ENCODE measurements at places on chromosomes 16 and 17. TPM values are rescaled to one million over a fixed set of nuclear protein-coding genes. Genes with fewer than 3 reads are reported as not detected.

DNA sequence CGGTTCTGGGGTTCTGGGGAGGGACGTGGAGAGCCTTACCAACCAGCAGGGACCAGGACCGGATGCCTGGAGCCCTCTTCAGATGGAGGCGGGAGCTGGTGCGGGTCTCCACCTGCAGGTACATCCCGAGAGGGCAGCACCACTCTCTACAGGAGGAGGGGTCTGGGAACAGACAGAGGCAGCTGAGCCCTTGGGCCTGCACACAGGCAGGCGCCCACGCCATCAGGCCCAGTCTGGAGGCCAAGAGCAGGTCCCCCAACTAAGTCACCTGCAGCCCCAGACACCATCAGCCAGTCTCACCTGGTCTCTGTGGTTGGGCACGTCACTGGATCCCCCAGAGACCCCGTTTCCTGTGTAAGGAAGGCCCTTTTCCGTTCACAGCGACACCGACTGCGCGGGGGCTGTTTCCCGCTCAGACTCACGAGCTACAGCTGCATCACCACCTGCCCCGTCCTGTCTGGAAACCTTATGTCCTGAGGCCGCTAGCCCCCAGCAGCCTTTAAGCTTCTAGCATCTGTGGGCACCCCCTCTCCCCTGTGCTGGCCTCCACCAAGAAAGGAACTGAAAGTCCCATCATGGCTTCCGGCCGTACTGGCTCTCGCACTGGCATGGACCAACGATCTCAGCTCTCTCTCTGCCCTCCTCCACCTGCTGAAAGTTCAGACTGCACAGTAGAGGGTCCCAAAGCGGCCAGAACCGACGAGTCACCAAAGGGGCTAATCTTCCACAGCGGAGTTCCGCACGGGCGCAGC, 1.2 kb downstream of the CYBC1 start:
- H3K27ac ChIP-seq: peak overlapping the region; percentile 97
- peak overlapping the region; percentile 98 for H3K4me3 ChIP-seq
- DNase-seq: peak; percentile 93
- H3K36me3 ChIP-seq: peaks cover 5% of the 10 kb centered on the region

Gene TOX3
- not detected for total RNA-seq

Gene NIP7
- total RNA-seq: 21.8 TPM

Gene CKLF
- 76.0 TPM for total RNA-seq

DNA sequence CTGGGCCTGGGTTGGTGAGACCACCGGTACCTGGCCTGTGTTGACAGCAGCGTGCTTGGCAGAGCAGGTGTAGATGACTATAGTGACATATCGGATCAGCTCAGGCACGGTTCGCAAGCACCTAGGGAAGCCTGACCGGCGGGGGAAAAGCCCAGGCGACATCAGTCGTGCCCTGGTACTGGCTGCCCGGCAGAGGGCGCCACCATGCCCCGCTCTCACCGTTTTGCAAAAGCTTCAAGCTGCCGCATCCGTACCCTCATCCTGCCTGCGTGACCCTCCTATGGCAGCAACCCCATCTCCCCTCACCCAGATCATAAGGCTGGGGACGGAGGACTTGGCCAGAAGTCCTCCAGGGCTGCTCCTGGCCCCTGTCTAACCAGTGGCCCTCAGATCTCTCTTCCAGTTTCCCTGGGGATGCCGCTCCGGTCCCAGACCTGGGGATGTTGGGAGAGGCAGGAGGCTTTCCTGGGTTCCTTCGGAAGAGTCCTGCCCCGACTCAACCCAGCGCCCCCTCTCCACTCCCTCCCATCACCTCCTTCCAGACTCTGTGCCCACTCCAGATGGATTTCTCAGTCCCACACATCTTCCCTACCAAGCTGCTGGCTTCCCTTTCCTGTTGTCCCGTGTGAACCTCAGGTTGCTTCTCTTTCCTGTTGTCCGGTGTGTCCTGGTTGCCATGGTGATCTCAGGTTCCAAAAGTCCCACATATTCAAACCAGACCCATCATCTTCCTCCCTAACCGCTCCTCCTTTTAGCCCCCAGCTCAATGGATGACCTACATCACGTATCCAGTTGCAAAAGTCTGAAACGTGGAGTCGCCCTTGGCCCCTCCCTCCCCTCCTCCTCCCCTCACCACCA, 13.7 kb downstream of the ALOX12B start:
- H3K27me3 ChIP-seq: no peaks in the 10 kb centered on the region
- H3K4me1 ChIP-seq: no peaks in the 10 kb centered on the region
- no peak overlapping the region for H3K4me3 ChIP-seq
- no peaks in the 10 kb centered on the region for H3K36me3 ChIP-seq
- no peak overlapping the region for H3K27ac ChIP-seq
